ENCODE measurements at places on chromosomes 3 and 15.

DNA sequence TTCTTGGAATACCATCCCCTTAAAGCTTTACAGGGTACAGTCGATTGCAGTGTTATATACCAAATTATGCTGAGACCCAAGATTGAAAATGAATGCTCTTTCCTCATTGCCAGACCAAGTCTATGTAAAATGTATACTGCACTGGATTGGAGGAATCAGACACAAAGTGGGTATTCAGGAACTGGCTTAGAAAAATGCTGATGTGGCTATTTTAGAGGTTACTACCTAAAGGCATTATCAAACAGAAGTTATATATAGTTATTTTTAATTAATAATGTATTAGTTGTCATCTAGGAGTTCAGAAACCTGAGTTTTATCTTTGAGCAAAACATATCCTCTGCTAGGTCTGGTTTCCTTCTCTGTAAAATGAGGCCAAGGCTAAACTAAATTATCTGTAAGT, 3.6 kb upstream of the SPG21 start:
- no peak for DNase-seq

GRCh38 chr3:55468251-55468650, 18.9 kb downstream of the WNT5A start:
- no peak for DNase-seq

DNA sequence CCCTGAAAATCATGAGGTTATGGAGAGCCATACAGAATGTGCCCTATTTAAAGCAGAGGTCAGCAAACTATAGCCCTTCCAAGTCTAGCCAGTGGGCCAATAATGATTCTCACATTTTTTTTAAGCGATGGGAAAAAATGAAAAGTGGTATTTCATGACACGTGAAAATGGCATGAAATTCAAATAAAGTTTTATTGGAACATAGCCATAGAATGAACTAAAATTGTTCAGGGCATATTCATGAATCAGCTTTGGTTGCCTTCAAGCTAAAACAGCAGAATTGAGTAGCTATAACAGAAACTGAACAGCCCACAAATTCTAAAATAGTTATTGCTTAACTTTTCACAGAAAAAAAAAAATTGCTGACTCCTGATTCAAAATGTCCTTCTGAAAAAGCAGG, 104.5 kb downstream of the TFG start:
- DNase-seq, result no peak

DNA sequence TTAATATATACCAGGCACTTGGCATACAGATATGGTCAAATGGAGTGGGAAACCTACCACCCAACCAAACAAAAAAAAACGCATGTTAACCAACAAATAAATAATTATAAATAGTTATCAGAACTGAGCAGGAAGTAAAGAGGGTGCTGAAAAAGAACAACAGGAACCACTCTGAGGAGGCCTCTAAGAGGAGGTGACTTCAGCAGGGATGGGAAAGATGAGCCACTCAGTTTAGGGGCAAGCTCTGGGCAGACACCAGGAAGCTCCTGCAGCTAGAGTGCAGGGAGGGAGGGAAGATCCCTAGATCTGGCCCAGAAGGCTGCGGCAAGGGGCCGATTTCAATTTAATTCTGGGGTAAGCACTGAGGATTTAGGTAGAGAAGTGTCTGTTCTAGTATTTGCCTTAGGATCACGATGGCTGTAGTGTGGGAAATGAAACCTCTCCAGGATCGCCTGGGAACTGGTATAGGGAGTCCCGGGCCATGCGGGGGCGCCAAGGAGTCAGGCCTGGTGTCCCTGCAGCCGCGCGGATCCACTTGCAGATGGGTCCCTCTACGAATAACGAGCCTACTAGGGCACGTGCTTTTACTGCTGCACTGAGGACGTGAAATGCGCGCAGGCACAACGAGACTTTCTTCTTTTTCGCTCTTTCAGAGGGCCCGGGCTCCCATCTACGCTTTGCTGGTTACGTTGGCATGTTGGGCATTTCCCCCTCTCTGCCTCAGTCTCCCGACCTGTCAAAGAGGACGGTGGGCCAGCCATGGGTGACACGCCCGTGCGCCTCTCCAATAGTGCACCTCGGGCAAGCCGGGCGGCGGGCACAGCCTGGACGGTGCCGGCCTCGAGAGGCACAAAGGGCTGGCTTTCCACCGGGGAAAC, 1.5 kb upstream of the LIMD1 start:
- peak; percentile 87 for DNase-seq

DNA sequence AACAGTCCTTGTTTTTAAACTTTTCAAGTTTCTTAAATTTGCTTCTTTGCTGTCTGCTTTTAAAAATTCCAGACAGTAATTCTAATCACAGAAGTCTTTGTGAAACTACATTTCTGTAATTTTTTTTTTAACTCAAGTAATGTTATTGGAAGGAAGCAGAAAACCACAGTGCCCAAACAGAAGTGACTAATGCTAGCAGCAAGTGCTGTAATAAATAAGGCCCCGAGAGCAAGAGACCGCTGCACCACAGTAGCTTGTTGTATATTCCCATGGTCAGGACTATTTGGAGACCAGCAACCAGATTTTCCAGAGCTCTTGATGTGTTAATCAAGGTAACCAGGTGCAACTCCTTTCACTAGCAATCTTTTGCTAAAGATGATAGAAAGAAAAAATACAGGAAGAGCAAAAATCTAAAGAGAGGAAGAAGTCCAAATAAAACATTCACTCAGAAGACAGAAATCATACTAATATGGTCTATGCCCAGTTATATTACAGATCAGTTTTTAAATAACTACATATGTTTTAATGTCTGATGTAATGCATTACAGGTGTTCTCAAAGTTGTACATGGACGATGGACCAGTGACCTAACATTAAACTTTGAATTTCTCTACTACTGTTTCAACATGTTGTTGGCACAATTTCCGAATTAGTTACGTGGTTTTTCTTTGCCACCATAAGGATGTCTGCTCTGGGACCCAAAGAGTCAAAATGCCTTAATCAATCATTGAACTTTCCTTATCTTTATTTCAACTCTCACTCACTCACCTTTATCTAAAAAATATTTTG, 36.4 kb downstream of the WWTR1 start:
- no peak for DNase-seq

- DNase-seq, result no peak
Observed at GRCh38 chr15:77762747-77763355, 130.1 kb upstream of the LINGO1 start.

DNA sequence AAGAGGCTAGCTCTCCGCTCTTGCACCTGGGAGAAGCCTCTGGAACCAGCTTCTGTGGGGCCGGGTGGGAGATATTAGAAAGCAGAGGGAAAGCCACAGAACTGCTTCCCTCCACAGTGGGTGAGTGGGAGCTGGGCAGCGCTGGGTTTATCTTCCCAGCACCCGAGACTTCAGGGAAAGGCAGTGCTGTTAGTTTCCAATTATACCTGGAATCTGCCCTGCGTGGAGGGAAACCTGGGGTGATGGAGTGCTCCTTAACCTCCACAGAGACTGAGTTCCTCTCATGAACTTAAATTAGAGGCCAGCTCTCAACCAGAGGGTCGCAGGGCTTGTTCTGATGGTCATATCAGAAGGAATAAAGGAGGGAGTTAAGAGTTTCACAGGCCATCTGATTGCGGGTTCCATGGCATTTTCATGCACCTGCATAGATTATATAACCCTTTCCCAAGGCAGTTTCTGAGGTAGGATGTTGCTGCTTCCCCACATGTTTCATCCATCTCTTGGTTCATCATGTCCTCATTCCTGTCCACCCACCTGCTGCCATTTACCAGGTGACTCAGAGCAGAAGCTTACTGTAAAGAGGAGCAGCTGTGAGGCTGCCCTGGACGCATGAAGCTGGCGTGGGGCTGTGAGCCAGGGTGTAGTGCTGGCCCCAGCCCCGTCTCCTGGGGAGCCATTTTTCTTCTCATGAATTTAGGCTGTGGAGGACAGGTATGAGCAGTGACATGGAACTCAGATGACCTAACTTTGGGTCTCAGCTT, 42.5 kb downstream of the CA12 start:
- DNase-seq, result no peak

GRCh38 chr3:16860234-16860633, 24.5 kb upstream of the PLCL2 start:
- DNase-seq, result no peak

DNA sequence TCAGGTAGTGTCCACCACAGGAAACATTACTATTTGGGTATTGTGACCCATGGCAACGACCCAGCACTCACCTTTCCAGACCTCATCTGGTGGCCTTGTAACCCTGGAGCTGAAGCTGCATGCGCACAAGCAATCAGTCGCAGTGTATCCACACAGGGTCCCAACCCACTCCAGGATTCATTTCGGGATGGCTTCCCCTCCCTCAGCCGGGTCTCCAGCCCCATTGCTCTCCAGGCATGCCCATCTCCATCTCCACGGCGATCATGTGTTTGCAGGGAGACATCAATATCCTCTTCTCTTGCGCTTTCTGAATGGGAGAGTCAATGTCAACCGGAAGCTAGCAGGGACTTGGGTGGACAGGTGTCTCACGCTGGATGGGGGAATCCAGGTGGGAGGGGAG, 35.2 kb downstream of the GOLGA6L2 start:
- DNase-seq, result no peak

DNA sequence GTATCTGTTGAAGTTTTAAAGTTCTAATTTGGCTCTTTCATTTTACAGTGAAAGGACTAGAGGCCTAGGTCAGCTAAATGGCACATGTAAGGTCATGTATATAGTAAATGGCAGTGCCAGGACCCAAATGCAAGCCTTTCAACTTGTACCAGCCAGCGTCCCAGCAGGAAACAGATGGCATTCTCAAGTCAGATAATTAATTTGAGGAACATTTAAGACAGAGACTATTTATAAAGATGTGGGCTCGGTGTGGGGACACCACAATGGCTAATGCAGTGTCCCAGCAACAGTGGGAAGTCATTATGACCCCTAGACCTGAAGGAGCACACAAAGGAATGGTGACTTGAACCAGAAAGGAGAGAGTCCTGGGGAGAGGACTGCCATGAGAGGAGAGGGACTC, 6.1 kb downstream of the MINDY4B start:
- no peak for DNase-seq

DNA sequence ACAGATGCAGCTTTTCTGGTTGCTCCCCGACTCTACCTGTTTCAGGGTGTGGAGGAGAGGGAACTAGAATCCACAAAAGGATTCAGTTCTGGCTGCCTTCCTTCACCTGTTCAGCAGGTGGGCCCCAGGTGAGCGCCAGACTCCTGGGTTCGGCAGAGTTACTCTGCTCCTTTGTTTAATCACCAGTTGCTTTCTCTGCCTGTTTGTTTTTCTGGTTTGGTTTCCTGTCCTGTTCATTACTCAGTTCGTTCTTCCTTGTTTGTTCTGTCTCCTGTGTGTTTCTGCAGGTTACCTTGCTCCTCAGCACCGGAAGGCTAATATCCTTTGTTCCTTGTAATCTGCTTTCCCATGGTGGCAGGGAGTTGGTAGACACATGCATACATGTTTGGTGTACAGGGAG, 508.5 kb upstream of the ATP11B start:
- no peak for DNase-seq

DNA sequence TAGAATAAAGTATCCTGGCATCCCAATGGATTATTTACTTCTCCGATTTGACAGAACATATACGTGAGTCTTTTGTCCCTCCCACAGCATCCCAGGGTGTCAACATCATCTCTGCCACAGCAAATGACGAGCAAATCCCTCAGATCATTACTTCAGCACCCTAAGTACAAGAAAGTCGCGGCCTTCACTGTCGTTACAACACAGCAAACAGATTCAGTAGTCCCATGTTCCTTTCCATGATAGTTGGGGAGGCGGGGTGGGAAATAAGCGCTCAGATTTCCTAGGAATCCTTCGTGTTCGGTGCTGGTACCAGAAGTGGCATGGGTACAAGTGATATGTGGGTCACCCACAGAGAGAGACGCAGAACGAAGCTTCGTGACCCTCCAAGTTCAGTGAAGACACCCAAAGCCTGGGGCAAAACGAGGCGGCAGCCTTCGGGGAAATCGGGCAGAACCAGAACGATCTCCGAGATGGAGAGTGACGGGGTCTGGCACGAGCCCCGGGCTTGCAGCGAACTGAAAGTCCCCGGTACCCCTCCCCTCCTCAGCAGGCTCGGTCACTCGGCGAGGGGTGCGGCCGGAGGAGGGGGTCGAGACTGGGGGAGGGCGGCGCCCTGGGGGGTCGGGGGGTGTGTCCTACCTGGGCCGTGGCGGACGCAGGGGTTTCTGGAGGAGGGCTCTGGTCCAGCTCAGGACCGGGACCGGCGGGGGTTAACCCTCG, 619 bp downstream of the TTBK2 start:
- peak; percentile 39 for DNase-seq

- no peak for DNase-seq
Observed at GRCh38 chr3:12774619-12775018, 15.6 kb upstream of the TMEM40 start.

GRCh38 chr15:25862071-25862471, 1.1 kb downstream of the ATP10A start:
- DNase-seq, result no peak

GRCh38 chr15:56293495-56294292, 50.0 kb upstream of the RFX7 start:
- no peak for DNase-seq

- no peak for DNase-seq
Observed at GRCh38 chr15:76312540-76313174, 1.4 kb upstream of the ETFA start.
